ENCODE measurements at places on chromosomes 3 and 15.

DNA sequence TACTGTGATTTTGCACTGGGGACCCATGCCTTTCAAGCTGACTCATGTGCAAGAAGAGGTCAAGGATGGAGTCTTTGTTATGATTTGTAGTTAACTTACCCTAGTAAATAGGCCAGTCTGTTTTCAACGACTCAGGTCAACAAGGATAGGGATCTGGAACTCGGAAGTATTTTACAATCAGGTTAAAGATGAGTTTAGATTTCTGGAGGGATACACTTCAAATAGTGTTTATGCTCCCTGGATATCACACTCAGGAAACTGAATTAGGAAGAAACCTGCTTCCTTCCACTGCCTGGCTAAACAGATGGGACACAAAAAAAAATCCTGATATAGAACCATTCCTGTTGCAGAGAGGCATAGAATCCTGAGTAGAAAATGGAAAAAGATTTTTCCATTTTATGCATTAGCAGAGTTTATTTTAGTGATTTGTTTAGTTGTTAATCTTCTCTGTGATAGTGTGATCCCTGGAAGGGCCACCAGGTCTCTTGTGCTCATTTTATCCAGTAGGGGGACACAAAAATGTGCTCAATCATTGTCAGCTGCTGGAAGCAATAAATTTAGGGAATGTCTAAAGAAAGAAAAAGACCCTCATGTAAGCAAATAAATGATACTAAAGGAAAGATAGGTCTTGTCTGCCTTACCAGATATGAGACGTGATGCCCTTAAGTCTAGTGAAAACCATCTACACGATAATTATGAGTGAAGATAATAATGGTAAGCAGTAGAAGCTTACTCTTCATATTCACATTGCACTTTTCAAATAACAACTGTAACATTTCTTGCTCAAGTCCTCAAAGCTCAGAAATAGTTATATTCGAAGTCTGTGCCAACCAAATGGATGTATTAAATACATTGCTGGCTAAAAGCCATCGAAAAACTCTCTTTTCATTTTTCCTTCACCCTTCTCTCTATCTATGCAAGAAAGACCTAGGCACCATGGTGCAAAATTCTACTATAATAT is 452.1 kb upstream of the KCNMB2 start:
- no peak for DNase-seq

GRCh38 chr3:167493244-167493643 is 19.4 kb upstream of the SERPINI2 start:
- no peak for DNase-seq

DNA sequence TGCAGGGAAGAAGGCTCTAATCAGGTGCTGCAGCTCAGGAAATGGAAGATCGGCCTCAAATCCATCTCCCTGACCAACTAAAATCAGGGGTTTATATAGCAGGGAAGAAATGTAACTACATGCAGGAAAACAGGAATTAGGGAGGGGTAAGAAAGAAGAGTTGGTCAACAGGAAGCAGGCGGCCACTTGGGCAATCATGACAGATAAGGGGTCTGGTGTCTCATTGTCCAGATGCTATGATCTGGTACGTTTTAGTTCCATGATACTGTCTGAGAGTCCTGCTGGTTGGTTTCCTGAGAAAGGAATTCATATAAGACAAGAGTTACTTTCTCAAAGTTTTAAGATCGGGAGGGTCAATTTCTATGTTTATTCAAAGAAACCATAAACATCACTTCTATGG is 24.2 kb downstream of the KATNBL1 start:
- DNase-seq, result no peak

DNA sequence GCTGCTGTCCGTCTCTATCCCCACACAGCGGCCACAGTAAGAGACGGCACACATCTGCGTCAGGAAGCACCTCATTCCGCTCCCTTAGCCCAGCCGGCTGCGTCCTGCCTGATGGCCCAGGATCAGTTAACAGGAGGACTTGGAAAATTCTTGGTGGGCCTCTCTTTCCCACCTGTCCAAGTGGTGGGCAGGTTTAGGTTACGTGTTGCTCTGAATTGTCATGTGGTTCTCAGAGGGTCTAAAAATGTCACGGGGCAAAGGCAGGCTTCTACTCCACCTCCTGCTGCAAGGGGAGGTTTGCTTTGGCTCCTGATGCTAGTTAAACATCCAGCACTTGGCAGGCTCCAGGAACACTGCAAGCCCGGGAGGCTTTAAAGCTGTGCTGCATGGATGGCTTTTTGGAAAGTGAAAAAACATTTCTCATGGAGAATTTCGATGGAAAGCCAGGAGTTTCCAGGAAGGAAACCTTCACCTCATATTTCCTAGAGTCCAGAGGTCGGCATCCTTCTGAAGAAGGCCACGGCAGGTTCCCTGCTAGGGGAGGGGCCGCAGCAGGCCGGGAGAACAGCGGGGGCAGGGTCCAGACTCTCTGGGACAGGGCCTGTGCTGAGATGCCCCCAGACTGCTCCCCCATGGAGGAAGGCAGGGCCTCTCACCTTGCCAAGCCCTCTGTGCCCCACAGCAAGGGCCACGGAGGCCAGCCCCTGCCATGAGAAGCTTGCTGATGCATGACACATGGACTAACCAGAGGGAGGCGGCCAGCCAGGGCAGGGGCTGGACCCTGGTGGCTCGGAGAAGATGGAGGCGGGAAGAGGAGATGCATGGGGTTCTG is 10.8 kb downstream of the CTSH start:
- no peak for DNase-seq

DNA sequence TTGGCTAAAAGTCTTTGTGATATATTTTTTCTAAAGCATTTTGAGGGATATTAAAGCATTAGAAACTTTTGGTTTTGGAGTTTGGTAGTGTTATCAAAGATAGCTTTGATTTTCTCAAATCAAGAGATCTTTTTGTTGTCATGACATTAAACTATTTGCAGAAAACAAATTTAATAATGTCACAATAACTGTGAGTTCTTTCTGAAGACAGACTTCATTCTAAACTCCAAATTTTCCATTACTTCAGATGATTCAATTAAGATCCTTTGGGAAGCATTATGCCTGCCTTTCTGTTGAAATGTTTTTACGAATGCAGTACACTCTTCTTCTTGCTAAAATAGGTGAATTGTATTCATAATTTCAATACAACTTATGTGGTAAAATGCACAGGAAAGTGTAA is 145.4 kb downstream of the ALCAM start:
- no peak for DNase-seq

- no peak for DNase-seq
Observed at GRCh38 chr15:50190723-50191122, 8.7 kb downstream of the SLC27A2 start.

DNA sequence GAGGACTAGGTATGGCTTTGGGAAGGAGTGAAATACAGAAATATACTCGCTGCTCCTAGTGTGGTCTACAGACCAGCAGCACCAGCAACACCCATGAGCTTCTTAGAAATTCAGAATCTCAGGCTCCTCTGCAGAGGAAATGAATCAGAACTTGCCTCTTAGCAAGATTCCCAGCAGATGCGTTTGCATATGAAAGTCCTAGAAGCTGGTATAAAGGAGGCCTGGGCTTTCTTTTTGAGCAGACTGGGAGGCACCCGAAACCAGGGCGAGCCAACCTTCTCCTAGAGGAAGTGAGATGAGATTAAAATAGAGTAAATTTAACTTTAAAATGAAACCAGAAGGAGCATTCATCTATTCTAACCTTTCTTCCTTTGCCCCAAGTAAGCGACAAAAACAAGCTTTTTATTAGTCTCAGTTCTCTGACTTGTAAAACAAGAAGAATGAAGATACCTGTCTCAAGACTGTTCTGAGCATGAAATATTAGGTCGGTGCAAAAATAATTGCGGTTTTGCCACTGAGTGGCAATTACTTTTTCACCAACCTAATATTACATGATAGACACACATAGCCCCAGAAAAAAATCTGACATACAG is 140.0 kb downstream of the PDZRN3 start:
- no peak for DNase-seq

GRCh38 chr3:174287705-174288104 is 571.4 kb upstream of the NAALADL2 start:
- no peak for DNase-seq

- no peak for DNase-seq
Observed at GRCh38 chr3:51559961-51560360, 21.4 kb downstream of the RAD54L2 start.

GRCh38 chr3:64627471-64628321 is 60.1 kb downstream of the ADAMTS9 start:
- DNase-seq, result no peak

DNA sequence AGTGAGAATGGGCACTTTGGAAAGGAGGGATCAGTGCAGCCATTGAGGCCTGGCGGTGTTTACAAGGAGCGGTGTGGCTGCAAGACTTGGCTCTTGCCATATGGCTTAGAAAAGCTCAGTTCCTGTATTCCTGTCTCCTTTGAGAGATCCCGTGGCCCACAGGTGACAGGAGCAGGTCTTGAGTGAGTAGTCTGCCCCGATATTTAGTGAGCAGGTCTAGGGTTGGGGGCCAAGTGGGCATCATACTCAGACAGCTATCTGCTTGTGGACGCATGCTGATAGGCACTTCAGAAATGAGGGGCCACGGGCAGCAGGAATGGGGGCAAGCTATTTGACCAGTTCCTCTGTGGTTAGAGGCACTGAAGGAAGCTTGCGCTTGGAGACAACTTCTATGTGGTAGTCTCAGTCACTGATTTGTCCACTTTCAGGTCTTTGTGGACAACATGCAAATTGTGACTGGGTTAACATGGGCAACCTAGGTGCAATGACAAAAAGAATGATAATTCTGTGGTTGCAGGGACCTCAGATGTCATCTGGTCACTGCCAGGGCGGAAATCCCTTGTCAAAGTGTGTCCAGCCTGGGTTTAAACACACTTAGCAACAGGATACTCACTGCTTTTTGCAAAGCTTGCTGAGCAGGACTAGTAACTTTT is 1.1 kb downstream of the TMED3 start:
- no peak for DNase-seq

- no peak for DNase-seq
Observed at GRCh38 chr15:84915606-84915958, 31.1 kb downstream of the SLC28A1 start.

- DNase-seq, result no peak
Observed at GRCh38 chr3:134084242-134084950, 54.7 kb upstream of the SLCO2A1 start.

- DNase-seq, result no peak
Observed at GRCh38 chr15:65008983-65009382, 19.3 kb upstream of the SPG21 start.

- no peak for DNase-seq
Observed at GRCh38 chr3:6803619-6804018, 57.3 kb upstream of the GRM7 start.

DNA sequence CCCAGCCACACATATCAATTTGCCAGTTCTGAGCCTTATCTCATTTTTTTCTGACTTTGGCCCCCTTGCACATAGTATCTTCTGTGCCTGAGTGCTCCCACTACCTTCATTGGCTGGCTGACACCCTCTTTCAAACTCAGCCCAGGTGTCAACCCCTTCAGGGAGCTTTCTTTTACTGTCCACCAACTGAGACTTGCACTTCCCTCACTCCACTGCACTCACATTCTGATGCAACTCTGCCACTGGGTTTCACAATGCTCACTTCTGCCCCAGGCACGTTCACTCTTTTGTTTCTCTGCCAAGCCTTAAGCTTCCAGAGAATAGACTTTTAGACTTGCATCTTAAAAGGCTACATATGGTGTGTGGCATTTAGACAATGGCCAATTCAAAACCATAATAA is 101.5 kb upstream of the CBLB start:
- DNase-seq, result no peak

- DNase-seq, result no peak
Observed at GRCh38 chr3:159910991-159911663, 77.5 kb upstream of the IL12A start.

DNA sequence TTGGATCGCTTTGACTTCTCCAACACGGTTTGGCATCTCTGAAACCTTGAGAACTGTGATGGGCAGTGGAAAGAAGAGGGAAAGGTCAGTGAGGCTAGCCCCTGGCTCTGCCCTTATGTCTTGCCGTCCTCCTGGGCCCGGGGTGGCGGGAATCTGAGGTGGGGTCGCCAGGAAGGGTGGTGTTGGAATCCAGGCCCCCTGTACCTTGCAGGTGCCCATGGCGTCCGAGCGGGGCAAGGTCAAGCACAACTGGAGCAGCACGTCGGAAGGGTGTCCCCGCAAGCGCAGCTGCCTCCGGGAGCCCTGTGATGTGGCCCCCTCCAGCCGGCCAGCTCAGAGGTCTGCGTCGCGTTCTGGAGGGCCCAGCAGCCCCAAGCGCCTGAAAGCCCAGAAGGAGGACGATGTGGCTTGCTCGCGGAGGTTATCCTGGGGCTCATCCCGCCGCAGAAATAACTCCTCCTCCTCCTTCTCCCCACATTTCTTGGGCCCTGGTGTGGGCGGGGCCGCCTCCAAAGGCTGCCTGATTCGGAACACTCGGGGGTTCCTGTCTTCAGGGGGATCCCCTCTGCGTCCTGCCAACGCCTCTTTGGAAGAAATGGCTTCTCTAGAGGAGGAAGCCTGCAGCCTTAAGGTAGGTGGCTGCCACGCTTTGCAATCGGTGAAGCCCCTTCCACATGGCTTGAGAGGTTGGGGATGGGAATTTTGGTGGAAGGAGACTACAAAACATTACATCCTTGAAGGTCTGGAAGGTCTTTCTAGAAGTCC is 907 bp downstream of the TATDN2 start:
- DNase-seq, result no peak

GRCh38 chr3:113055961-113056360 is 65.2 kb downstream of the GTPBP8 start:
- no peak for DNase-seq

- DNase-seq, result no peak
Observed at GRCh38 chr3:10708216-10708893, 107.7 kb upstream of the SLC6A11 start.

DNA sequence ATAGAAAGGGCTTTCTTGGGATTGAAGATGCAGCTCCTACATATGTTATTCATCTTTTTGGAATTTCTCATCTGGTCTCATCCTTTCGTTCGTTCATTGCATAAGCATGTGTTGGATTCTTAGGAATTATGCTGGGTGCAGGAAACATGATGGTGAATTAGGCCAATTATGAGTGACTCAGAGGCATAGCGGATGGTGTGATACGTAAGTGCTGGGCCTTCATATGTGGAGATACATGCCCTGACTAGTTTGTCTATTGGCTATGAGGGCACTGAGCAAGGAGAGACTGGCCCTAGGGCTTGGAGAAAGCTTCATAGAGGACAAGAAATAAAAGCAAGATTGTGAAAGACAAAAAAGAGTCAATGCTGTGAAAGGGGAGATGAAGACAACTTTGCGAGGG is 235.1 kb downstream of the MYRIP start:
- no peak for DNase-seq

GRCh38 chr15:47675735-47676134 is 41.6 kb upstream of the SEMA6D start:
- no peak for DNase-seq
